ENCODE measurements at places on chromosomes 13 and 19. TPM values are rescaled to one million over a fixed set of nuclear protein-coding genes. Genes with fewer than 3 reads are reported as not detected.

- no peaks in the 10 kb centered on the region for H3K36me3 ChIP-seq
- peaks cover 90% of the 10 kb centered on the region for H3K27me3 ChIP-seq
- H3K4me1 ChIP-seq = no peaks in the 10 kb centered on the region
- no peak overlapping the region for H3K4me3 ChIP-seq
- H3K27ac ChIP-seq = no peak overlapping the region
Measured at GRCh38 chr13:91950803-91951202, 552.4 kb downstream of the GPC5 start.

- peaks cover 24% of the 10 kb centered on the region for H3K27me3 ChIP-seq
- no peak overlapping the region for H3K4me3 ChIP-seq
- no peaks in the 10 kb centered on the region for H3K4me1 ChIP-seq
- H3K27ac ChIP-seq = no peak overlapping the region
- no peaks in the 10 kb centered on the region for H3K36me3 ChIP-seq
- DNase-seq = no peak
Measured at GRCh38 chr13:78520425-78520824, 82.9 kb downstream of the POU4F1 start.

- H3K36me3 ChIP-seq = no peaks in the 10 kb centered on the region
- no peak overlapping the region for H3K4me3 ChIP-seq
- no peaks in the 10 kb centered on the region for H3K4me1 ChIP-seq
- no peak overlapping the region for H3K27ac ChIP-seq
- no peak for DNase-seq
- peaks cover 37% of the 10 kb centered on the region for H3K27me3 ChIP-seq
Measured at GRCh38 chr19:18893587-18894253, 2.2 kb downstream of the CERS1 start.

- peak; percentile 57 for DNase-seq
- H3K4me3 ChIP-seq = no peak overlapping the region
- H3K4me1 ChIP-seq = peaks cover 24% of the 10 kb centered on the region
- no peaks in the 10 kb centered on the region for H3K27me3 ChIP-seq
- H3K36me3 ChIP-seq = no peaks in the 10 kb centered on the region
Measured at GRCh38 chr13:112730157-112730671, 40.4 kb downstream of the ATP11A start.

GRCh38 chr19:37342753-37343152 lies 28.1 kb upstream of the ZNF527 start:
- no peak overlapping the region for H3K27ac ChIP-seq
- no peak for DNase-seq
- no peaks in the 10 kb centered on the region for H3K27me3 ChIP-seq
- H3K36me3 ChIP-seq = peaks cover 45% of the 10 kb centered on the region
- no peaks in the 10 kb centered on the region for H3K4me1 ChIP-seq

DNA sequence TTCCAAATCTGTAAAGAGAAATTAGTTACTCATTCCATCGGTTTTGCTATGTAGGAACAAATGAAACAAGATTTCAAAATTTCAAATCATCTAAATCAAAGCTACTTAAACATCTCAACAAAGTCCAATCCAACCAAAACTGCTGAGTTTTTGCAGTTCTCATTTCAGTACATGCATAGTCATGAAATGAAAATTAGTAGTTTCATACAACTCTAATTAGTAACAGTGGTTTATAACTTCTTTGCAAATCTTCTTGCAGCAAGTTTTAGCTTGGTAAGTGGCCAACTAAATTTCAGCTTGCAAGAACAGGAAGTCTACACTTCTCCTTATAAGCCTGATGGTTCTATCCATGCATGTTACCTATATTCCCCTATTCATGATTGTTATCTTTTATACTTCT lies 75.6 kb downstream of the SPRY2 start:
- DNase-seq = no peak
- no peaks in the 10 kb centered on the region for H3K27me3 ChIP-seq
- no peaks in the 10 kb centered on the region for H3K36me3 ChIP-seq
- H3K4me3 ChIP-seq = no peak overlapping the region

GRCh38 chr19:51111606-51112005 lies 3.4 kb upstream of the CTU1 start:
- no peak overlapping the region for H3K27ac ChIP-seq

DNA sequence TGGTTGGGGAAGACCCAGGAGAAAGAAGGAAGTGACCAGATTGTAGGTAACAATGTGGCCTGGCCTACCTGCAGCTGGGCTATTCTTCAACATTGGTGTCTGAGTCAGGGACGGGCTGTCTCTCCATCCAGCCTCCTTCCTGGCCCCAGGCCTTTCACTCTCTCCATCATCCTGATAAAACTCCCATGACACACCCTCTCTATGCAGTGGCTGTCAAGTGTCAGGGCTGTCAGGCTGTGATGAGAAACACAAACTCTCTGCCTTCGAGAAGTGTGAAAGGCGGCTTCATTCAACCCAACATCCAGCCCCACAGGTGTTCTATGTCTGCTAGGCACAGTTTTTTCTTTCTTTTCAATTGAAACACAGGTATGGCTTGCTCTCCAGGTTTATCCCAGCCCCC lies 153.3 kb upstream of the VSTM2B start:
- no peak for DNase-seq
- H3K36me3 ChIP-seq = no peaks in the 10 kb centered on the region
- H3K27ac ChIP-seq = no peak overlapping the region
- no peaks in the 10 kb centered on the region for H3K27me3 ChIP-seq
- H3K4me1 ChIP-seq = no peaks in the 10 kb centered on the region

DNA sequence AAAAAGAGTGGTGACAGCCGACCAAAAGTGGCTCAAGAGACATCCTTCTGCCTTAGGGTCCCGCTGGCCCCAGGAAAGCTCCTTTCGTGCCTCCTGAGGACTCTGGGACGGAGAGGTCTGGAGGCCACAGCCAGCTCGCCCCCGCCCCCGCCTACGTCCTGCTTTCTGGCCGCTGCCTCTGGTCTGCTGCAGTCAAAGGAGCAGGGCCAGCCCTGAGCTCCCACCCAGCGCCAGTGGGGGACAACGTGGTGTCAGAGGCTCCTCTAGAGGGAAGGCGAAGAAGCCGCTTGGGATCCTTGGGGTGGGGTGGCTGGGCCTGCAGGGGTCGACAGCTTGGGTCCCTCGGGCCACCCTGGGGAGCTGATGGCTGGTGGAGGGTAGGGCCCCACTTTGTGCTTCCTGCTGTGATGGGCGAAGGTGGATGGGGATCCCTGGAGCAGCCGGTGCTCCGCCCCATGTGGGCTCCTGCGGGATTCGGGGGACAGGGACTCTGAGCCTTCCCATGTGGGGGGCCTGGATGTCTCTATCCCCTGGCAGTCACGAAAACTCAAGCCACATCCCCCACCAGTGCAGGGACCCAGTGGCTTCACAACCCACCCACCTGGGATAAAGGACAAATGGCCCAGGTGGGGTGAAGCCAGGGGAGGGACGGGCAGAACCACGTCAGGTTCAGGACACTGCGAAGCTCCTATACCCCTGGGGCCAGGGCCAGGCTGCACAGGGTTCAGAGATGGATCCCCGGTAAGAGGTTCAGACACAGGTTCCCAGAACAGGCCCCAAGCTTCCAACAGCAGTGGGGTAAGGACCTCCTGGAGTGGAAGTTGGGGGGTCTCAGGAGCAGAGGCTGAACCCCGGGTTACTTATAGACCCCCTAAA lies 9.0 kb upstream of the DIRAS1 start:
- no peaks in the 10 kb centered on the region for H3K27me3 ChIP-seq
- no peak overlapping the region for H3K27ac ChIP-seq
- no peak for DNase-seq
- H3K4me3 ChIP-seq = no peak overlapping the region

DNA sequence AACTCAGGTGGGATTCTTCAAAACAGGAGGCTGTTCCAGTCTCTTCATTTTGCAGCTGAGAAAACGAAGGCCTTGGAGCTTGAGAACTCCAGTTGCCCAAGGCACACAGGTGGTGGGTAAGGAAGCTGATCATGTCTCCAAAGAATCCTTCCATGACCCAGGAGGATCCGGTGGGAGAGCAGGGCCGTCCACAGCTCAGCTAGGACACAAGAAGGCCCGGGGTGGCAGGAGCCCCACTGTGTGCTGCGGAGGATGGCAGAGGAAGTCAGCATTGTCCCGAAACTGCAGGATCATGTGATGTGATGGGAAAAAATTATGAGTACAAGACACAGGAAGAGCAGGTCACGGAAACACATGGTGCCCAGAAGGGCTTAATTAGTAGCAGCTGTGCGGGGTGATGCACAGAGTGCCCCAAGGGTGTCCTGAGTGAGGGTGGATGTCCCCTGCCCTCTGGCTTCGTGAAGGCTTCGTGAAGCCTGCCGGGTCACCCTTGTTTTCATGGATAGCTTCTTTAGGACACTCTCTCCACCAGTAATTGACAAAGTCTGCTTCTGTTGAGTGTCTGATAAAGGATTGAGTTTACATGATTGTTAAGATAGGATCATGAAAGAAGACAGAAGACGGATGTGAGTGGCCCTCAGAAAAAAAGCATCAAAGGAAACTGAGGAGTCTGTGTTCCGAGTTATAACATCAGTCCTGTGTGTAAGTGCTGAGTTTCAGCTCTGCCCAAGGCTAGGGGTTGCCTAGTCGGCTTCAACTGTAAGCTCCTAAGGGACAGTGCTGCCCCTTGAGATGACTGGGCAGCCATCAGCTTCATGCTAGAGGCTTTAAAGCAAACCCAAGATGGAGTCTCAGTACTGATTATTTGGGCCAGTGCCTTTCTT lies 33.8 kb upstream of the SACS start:
- peaks cover 20% of the 10 kb centered on the region for H3K27me3 ChIP-seq
- H3K4me1 ChIP-seq = peaks cover 5% of the 10 kb centered on the region
- DNase-seq = no peak

- H3K4me3 ChIP-seq = no peak overlapping the region
- H3K4me1 ChIP-seq = peaks cover 6% of the 10 kb centered on the region
- peaks cover 5% of the 10 kb centered on the region for H3K27me3 ChIP-seq
- no peak for DNase-seq
- peaks cover 29% of the 10 kb centered on the region for H3K36me3 ChIP-seq
- H3K27ac ChIP-seq = no peak overlapping the region
Measured at GRCh38 chr19:993361-993830, 6.8 kb upstream of the GRIN3B start.

DNA sequence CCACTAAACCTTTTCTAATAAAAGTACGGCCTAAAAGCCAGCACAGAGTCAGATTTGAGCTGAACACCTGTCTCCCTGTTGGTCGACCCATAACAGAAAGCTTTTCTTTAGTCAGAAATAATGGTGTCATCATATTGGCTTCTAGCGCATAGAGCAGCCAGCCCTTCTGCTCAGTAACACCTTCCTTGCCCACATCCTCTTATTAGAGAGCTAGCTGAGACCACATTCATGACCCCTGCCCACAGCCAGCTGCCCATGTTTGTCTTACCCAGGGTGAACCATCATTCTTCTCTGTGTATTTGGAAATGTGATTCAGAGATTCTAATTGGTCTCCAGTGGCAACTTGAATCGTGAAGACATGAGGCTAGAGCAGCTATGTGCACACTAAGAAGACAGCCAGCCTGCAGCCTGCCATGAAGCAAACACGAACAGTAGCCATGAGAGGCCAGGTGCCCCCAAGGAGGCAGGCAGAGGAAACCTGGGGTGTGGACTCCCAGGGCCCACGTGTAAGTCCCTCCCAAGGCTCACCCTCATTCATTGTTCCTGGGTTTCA lies 82.3 kb upstream of the PDCD5 start:
- H3K27me3 ChIP-seq = no peaks in the 10 kb centered on the region
- no peaks in the 10 kb centered on the region for H3K36me3 ChIP-seq
- no peak for DNase-seq
- no peak overlapping the region for H3K4me3 ChIP-seq

GRCh38 chr13:60143775-60144174 lies 20.0 kb downstream of the DIAPH3 start:
- no peak overlapping the region for H3K4me3 ChIP-seq
- no peaks in the 10 kb centered on the region for H3K27me3 ChIP-seq
- no peaks in the 10 kb centered on the region for H3K36me3 ChIP-seq
- H3K4me1 ChIP-seq = peaks cover 34% of the 10 kb centered on the region
- DNase-seq = no peak

DNA sequence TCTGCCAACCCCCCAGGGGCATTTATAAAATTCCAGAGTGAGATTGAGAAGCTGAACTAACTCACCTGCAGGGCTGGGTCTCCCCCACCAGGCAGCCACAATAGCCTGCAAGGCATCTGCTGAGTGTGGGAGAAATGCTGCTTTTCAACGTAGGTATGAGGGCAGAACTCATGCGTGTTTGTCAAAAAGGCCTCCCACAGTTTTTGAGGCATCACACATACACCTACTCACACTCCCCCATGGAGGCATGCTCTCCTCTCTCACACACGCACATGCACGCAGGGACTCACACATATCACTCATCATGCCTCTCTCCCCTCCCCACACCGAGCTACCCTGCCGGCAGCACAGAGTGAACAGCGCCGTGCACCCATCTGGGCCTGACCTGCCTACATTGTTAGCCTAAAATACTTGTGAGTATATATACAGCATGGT lies 390.5 kb downstream of the FGF9 start:
- no peaks in the 10 kb centered on the region for H3K27me3 ChIP-seq
- no peak for DNase-seq
- no peak overlapping the region for H3K27ac ChIP-seq
- no peaks in the 10 kb centered on the region for H3K4me1 ChIP-seq
- no peaks in the 10 kb centered on the region for H3K36me3 ChIP-seq

- no peak overlapping the region for H3K27ac ChIP-seq
- no peaks in the 10 kb centered on the region for H3K4me1 ChIP-seq
- H3K36me3 ChIP-seq = no peaks in the 10 kb centered on the region
- H3K4me3 ChIP-seq = no peak overlapping the region
- no peaks in the 10 kb centered on the region for H3K27me3 ChIP-seq
Measured at GRCh38 chr19:36266375-36266961, 51.6 kb downstream of the ZNF146 start.

- H3K27ac ChIP-seq = no peak overlapping the region
- DNase-seq = no peak
- no peaks in the 10 kb centered on the region for H3K4me1 ChIP-seq
- H3K36me3 ChIP-seq = no peaks in the 10 kb centered on the region
Measured at GRCh38 chr13:106689906-106690305, 122.0 kb upstream of the ARGLU1 start.

DNA sequence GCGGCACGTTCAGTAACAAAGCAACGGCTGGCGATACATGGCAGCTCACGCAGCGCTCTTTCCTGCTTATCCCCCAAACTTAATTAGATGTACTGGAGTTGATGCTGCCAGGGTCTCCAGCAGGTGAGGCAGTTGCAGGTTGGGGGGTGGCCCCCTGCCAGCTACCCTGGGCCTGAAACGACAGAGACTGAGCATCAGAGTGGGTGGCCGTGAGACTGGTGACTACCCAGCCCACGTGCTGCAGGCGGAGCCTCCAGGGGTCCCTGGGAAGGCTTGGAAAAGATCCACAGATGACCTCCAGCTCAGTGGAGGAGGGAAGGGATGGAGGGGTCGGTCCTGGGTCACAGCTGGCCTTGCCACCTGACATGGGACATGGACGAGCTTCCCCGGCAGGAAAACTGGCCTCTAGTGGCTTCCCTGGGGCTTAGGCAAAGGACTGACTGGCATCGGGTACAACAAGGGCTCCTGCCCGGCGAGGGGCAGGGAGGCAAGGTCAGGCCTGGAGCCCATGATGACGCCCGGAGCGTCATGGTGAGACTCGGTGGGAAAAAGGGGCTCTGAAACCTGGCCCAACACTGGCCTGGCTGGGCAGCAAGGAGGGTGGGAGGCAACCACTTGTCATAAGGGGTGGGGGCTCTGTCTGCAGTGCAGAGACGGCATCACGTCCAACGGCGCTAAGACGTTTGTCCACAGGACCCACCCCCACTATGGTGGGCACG lies 24.0 kb downstream of the CILP2 start:
- no peaks in the 10 kb centered on the region for H3K36me3 ChIP-seq
- no peaks in the 10 kb centered on the region for H3K27me3 ChIP-seq
- no peak overlapping the region for H3K4me3 ChIP-seq
- H3K27ac ChIP-seq = no peak overlapping the region

Gene KLK12
- total RNA-seq = not detected

Gene F2RL3
- total RNA-seq = not detected

Gene ZNF541
- total RNA-seq = not detected

Gene ZSCAN4
- total RNA-seq = not detected

Gene C19orf18
- total RNA-seq = not detected

Gene MPV17L2
- 15.4 TPM for total RNA-seq

Gene ZNF30
- 4.0 TPM for total RNA-seq

Gene HNRNPM
- 161 TPM for total RNA-seq

Gene RNF113B
- total RNA-seq = not detected

Gene TUBA3C
- not detected for total RNA-seq

Gene PRR22
- 6.4 TPM for total RNA-seq
